ENCODE measurements at places on chromosomes 16 and 17.

DNA sequence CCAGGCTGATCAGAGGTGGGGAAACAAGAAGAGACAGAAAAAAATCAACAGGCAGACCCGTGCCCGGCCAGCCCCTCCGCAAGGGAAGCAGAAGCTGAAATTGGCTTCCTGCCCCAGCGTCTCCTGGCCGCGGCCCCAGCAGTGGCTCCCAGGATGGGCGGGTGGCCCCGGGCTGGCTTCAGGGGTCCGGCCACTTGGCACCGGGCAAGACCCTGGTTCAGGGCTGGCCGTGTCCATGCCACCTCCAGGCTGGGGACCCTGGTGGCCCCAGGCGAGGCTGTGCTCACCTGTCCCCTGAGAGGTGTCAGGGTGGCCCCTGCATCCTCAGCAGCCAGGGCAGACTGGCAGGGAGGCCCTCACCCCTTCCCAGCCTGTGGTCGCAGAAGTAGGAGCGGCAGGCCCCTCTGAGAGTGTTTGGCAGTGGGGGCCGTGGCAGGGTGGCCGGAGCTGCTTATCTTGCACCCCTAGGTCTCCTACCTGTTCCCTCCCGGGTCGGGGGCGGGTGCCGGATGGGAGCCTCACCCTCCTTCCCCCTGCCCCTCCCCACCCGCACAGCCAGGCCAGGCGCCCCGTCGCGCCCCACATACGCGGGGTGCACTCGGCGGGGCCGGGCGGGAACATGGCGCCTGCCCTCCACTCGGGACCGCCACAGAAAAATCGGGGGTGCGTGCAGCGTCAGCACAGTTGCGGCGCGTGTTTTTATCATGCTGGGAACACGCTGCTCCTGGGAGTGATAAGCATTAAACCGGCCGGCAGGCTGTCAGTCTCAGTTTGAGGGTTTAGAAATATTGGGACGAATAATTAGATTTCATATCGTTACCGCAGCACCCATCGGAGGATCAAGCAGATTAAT, 46.7 kb upstream of the ZC3H18 start:
- peak; percentile 73 for DNase-seq

DNA sequence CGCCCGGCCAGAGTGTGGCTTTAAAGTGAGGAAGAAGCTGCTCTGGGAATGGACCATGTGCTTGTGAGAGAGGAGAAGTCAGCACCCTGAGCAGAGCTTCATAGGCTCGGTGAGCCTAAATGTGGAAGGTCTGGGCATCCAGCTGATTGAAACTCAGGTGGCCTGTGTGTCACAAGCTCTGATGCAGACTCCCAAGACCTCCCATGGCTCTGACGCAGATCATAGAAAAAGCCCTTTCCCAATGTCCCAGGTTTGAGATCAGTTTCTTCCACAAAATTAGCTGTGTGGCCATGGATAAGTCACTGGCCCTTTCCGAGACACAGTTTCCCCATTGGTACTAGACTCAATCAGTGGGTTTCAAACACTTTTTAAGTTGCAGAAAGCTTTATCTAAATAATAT, 180.0 kb upstream of the CCL2 start:
- DNase-seq: no peak

DNA sequence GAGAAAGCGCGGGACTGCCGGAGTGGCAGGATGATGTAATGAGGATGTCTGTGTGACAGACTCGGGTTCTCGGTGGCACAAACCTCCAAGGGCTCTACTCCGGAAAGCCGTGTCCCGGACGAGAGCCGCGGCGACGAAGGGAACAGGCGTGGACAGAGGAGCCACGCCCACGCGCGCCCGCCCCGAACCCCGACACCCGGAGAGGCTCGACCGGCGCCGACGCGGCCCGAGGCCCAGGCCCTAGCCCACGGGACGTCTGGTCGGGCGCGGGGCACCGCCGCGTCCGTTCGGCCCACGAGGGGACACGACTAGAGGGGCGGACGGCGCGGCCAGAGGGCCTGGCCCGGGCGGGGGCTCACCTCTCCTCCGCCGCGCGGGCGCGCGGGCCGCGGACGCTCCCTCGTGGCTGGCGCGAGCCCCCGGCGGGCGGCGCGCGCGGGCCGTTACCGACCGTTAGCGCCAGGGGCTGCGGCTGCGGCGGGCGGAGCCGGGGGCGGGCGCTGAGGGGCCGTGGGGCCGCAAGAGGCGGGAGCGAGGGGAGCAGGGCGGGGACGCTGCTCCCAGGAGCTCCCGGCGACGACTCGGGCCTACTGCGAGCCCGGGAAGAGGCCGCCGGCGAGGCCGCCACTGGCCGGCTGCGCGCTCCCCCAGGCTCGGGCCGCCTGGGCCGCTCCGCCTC, 2.1 kb upstream of the IRX5 start:
- DNase-seq: peak; percentile 64

DNA sequence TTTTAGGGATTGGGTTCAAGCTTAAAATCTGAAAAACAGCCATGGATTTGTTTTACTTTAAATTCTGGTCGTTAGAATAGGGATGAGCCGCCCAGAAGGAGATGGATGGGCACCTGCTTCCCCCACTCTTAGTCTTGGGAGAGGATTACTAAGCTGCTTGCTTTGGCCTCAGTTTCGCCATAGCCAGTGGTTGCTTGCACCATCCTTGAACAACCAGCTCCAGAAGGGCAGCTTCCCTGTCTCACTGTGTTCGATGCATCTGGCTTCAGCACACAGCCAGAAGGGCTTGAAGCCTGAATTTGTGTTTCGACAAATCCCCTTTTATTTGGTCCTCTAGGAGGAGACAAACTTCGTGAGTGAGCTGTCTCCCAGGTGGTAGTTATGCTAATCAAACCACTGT, 7.1 kb downstream of the CYB5D2 start:
- no peak for DNase-seq

DNA sequence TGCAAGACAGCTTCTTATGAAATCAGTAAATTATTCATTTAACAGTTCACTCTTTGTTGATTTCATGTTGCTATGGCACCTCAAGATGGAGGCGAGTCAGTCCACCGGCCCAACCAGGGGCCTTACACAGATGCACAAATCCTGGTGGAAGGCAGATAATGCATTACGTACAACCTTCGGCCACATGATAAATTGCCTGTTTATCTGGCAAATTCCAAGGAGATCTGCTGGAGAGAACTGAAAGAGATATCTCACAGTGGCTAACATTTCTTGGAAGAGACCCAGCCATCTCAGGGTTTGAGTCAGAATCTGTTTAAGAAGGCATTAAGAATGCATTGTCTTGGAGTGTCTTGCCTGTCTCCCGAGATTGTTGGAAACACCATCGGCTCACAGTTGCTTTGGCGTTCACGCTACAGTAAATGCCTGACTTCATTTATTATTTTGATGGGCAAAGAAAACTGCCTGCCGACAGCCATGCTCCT, 225.6 kb downstream of the MSI2 start:
- no peak for DNase-seq
